ENCODE measurements at places on chromosomes 6 and 20.

GRCh38 chr6:129621252-129621651 is 88.7 kb downstream of the ARHGAP18 start:
- DNase-seq = no peak

GRCh38 chr20:34115232-34115631 is 3.2 kb upstream of the EIF2S2 start:
- no peak for DNase-seq

GRCh38 chr6:108868647-108869046 is 20.4 kb downstream of the ARMC2 start:
- DNase-seq = no peak

DNA sequence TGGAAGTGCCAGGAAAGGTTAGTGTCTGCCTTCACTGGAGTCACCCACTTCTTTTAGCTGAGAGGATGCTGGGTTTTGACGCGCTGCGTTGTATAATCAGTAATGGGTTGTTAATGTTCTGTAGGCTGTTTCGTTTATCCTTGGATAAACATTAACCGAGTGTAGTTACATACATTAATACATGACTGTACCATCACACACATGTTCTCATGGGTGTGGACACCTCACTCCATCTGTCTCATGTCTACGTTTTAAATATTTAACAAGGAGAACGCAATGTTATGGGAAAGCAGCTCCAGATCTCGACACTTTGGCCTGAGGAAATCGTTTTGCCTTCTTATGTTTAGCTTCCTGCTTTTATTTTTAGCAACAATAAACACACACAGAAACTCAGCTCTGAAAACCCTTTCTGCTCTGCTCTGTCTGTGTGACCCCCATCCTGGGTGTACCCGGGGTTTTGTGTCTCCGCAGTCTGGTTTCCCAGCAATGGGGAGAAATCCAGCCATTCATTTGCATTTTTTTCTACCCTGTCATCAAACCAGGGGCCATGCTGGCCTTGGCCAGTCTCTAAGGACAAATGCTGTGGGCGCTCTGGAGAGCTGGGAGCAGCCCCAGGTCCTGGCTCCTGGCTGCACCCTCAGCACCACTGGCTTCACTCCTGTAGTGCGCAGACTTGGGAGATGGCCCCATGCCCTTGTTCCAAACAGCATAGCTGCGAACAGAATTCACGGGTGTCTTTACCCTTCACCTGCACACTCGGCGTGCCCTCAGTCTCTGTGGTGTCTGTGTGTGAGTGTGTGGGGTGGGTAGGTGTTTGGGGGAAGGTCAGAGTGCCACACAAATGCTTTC is 110.8 kb downstream of the ERMARD start:
- DNase-seq = no peak

Measured in amniotic stem cell (primary cell).